ENCODE measurements at places on chromosomes 3 and 15.

- no peak for DNase-seq
These were observed 89.2 kb downstream of the RBMS3 start for GRCh38 chr3:29370021-29370420.

GRCh38 chr3:114454551-114455251 is 160.9 kb downstream of the TIGIT start:
- DNase-seq = peak; percentile 59

DNA sequence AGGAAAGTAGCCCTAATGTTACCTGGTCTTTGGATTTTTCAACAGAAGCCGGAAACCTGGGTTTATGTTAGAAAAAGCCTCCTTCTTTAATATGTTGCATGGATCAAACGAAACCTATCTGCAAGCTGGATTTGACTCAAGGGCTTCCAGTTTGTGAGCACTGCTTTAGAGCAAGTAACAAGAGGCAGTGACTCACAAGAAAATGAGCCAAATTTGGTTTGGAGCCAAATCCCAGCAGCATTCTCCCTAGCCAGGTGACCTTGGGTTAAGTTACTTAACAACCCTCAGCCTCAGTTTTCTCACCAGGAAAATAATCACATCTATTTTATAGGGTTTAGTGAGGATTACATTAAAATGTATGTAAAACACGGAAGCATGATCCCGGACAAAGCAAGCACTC is 215.2 kb upstream of the PRICKLE2 start:
- DNase-seq = no peak

- DNase-seq = no peak
These were observed 2.3 kb downstream of the FLNB start for GRCh38 chr3:58010562-58010961.

DNA sequence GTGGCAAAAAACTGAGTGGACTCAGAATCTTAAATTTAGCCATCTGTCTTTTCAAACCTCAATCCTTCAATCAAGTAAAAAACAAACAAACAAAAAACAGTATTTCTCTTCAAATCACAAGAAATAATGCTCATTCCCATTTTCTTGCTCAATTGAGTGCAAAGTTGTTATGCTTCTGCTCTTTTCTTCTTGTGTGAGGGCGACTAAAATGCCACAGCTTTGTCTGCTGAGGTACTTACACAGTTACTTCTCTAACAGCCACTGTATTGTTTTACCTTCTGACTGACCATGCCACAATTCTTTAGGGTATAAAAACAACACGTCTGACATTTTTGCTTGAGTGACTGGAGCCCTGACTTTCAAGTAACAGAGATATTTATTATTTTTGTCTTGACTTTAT is 617.4 kb downstream of the NAALADL2 start:
- DNase-seq = no peak

DNA sequence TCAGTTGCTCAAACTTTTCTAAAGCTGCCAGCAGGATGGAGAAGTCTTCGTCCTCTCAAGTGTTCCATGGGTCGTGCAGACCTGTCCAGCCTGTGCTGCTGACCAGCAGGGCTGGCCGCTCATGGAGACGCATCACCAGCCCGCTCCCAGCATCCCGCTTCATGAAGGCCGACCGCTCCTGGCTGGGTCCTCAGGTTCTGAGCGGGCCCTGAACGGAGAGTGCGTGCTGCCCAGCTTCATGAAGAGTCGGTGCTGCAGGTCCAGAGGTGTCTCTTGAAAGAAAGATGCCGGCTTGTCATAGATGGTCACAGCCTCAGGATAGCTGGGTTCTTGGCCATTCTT is 75.8 kb upstream of the KCNAB1 start:
- no peak for DNase-seq

GRCh38 chr3:95813244-95813643 is 1001.1 kb upstream of the EPHA6 start:
- DNase-seq = no peak

DNA sequence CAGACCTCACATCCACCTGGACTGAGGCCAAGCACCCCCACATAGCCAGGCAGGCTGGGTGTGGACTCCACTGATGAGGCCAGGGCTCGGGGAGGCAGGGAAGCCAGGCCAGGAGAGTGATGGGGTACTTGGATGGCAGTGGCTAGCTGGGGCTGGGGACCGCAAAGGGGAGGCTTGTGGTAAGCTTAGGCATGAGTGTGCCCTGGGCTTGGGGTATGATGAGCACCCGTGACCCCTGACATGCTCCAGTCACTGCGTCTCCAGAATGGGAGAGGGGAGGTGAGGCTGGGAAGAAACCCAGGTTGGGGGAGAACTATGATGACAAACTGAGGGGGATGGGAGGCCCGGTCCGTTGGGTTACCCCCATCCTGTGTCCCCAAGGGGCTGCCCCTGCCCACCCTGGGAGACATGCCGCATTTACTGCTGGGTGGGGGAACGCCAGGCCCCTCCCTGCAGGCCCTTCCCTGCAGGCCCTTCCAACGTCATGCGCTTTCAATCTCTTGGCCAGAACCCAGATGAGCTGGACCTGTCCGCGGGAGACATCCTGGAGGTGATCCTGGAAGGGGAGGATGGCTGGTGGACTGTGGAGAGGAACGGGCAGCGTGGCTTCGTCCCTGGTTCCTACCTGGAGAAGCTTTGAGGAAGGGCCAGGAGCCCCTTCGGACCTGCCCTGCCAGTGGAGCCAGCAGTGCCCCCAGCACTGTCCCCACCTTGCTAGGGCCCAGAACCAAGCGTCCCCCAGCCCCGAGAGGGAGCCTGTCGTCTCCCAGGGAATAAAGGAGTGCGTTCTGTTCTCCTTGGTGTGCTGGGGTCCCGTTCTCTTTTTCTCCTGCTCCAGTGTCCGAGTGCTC is 34.1 kb downstream of the TSPAN3 start:
- DNase-seq = no peak

DNA sequence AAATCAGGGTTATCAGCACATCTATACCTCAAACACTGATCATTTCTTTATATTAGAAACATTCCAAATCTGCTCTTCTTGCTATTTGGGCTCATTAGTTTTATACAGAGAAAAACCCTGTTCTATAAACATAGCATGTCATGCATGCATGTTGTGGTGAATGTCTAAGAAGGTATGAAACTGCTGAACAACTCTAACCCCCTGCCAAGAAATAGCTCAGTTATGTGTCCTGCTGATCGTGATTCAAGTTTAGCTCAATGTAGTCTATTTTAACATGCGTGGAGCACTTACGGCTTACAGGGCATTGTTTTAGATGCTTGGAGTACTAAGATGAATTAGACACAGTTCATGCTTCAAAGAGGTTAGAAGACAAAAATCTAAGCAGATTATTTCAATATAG is 35.8 kb downstream of the MYH15 start:
- DNase-seq = no peak

DNA sequence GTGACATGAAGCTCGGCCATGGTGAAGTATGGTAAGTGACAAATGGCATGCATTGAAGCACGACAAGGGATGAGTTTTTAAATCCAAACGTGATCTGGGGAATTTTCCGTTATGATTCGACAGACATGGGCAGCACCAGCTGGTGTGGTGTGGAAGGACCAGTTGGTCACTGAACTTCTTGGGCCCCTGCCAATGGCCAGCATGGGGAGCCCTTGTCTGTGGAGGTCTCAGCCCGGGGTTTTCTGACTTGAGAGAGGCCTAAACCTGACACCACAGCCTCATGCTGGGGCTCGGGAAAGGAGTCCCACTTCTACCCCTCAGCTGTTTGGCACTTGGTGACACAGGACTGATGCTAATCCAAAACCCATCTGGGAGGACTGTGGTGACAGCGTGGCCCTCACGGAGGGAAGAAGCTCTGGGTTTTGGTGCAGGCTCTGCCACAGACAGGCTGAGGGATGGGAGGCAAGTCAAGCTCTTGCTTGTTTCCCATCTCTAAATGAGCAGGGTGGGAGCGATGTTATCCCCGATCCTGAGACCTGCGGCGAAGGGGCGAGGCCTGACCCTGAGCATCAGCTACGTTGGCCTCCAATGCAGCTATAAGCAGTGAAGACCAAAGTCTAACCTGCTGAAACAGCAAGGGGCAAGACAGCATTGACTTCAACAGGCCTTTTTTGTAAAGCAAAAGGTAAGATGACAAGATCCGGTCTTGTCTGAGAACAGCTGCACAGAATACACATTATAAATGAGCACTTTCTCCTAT is 69.5 kb downstream of the ATP1B3 start:
- no peak for DNase-seq

DNA sequence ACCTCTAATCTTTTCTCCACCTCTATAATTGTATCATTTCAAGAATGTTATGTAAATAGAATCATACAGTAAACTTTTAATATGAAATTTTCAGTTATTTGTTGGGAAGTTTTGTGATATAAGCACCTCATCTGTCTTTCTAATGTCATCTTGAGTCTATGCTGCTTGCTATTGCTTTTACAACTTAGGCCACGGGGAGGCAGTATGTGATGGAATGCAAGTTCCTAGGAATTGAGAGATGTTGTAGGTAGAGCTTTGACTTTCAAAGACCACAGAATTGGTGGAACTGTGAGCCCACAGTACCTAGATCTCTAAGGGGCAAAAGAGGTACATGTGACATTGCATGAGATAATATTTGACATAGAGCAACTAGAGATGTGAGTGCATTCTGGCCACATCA is 328.3 kb downstream of the MFSD1 start:
- DNase-seq = no peak

DNA sequence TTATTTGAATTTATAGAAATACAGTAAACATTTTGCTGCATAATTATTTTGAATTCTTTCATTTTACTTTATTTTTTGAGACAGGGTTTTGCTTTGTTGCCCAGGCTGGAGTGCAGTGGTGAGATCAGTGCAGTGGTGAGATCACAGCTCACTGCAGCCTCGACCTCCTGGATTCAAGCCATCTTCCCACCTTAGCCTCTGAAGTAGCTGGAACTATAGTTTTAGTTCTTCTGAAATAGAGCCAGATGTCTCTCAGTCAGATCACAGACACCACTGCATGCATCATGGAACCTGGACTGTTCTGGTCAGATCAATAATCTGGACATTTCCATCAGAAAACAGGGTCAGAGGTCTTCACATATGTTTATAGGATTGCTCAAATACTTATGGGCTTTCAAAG is 7.9 kb downstream of the RPLP1 start:
- no peak for DNase-seq

- no peak for DNase-seq
These were observed 36.7 kb upstream of the ADPGK start for GRCh38 chr15:72820278-72820677.

GRCh38 chr15:31925541-31925940 is 104.8 kb upstream of the CHRNA7 start:
- DNase-seq = no peak

GRCh38 chr3:114093596-114093995 is 37.1 kb downstream of the QTRT2 start:
- DNase-seq = no peak

DNA sequence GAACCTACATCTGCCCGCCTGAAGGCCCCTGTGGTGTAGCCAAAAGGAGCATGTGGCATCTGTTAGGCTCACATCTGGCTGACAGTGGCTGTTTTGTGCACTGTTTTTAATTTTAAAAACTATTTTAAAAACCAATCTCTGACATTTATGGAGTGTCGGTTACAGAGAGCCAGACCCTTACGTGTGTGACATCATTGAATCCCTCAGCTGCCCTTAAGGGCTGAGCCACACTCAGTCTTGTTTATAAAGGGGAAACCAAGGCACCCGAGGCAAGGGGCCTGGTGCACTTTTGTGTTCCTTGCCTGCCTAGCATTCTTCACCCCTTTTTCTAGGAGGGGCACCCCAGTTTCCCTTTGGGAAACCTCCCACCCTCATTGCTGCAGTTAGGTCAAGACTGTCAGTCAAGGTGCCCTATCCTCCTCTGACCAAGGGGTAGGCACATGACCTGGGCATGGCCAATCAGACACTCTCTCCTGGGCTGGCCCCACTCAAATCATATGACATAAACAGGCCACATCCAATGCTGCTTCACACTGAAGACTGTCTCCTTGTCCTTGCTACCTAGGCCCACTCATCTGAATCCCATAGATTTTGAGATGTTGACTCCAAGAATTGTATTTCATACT is 105.3 kb downstream of the LSM3 start:
- DNase-seq = no peak

GRCh38 chr15:69848096-69848495 is 249.6 kb downstream of the TLE3 start:
- DNase-seq = no peak

- no peak for DNase-seq
These were observed 175.1 kb upstream of the PLSCR5 start for GRCh38 chr3:146780251-146780650.

GRCh38 chr3:50278880-50279224 is at the start of gene LSMEM2:
Gene LSMEM2, plus strand, starts transcription at chr3:50279087. Its CDS starts 27 bp downstream, at chr3:50279114.
- no peak for DNase-seq

- no peak for DNase-seq
These were observed 102.4 kb downstream of the RAB11A start for GRCh38 chr15:65971741-65971995.

DNA sequence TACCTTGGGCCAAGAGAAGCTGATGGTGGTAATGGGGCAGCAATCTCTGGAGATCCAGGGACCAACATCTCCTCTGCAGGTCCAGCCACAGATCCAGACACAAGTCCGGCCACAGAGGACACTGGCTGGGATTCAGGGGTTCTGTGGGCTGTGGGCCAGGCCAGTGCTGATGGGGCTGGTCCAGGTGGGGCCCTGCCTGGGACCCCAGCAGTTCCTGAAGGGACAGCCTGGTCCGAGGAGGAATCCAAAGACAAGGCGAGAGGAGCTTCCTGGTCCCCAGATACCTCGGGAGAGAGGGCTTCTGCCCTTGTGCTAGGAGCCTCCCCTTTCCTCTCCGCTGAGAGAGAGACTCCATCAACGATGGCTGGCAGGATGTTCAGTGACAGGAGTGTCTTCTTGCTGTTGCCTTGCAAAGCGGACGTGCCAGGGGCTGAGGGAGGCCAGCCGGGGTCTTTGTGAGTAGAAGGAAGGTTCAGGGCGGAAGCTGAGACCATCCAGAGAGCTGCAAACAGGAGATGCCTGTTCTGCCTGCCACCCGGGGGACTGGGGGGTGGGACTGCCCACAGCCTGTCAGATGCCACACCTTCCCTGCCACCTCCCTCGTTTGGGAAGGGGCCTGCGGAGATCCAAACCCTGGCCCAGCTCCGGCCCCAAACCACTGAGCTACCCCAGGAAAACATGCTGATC is 24.5 kb upstream of the GOLGA6C start:
- no peak for DNase-seq

- DNase-seq = no peak
These were observed 3.5 kb upstream of the MUC4 start for GRCh38 chr3:195815169-195815771.

GRCh38 chr3:143464850-143465249 is 345.3 kb downstream of the CHST2 start:
- DNase-seq = no peak

- no peak for DNase-seq
These were observed 108.8 kb downstream of the TOP2B start for GRCh38 chr3:25555695-25556437.

- DNase-seq = no peak
These were observed 3.0 kb upstream of the GCSAM start for GRCh38 chr3:112136046-112136445.

GRCh38 chr15:47412136-47412535 is 305.2 kb upstream of the SEMA6D start:
- DNase-seq = no peak

- no peak for DNase-seq
These were observed 76.6 kb upstream of the PRTG start for GRCh38 chr15:55819397-55820034.

Measured in hippocampal formation (tissue), 2 donors.